Mesenteric fat pad (tissue), 1 donor: ENCODE measurements at places on chromosomes 5 and 9. TPM values are rescaled to one million over a fixed set of nuclear protein-coding genes. Genes with fewer than 3 reads are reported as not detected.

Gene ELOVL7
- total RNA-seq = 5.6 TPM

Gene BARX1
- not detected for total RNA-seq

Gene SV2C
- not detected for total RNA-seq

Gene BASP1
- 46.9 TPM for total RNA-seq

Gene LHX3
- not detected for total RNA-seq

GRCh38 chr5:50965654-50966375 is 299.4 kb downstream of the PARP8 start:
- no peak for DNase-seq

DNA sequence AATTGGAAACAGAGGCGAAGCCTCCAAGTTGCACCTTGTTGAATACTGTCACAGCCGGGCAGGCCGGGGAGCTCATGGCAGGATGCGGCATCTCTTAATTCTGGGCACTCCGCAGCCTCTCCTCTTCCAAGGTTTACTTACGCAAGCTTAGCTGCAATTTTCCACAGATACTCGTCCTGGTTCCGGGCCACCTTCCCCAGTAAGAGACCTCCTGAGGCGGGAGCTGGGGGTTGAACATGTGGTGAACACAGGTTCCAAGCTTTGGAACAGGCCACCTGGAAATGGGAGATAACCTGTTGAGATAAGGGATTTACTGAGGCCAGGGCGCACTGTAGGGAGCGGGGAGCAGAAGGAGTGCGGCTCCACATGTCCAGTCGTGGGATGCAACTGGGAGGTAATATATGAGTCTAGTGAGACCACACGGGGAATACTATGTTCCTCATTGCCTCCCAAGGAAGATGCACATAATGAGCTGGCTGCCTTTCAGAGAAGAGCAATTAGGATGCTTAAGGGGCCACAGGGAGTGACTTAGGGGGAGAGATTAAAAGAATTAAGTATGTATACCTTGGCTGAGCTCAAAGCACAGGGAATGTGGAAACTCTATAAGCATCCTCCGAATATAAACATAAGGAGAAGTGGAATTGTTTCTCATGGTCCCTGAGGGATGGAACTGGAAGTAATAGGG is 335.2 kb downstream of the CWC27 start:
- DNase-seq = no peak

GRCh38 chr5:145835848-145836239 is 702 bp upstream of the PRELID2 start:
- DNase-seq = no peak

- DNase-seq = no peak
These were observed 15.6 kb upstream of the CLK4 start for GRCh38 chr5:178642351-178642909.

GRCh38 chr5:102270036-102270435 is 26.0 kb downstream of the SLCO4C1 start:
- no peak for DNase-seq

- no peak for DNase-seq
These were observed 779 bp upstream of the CTNNA1 start for GRCh38 chr5:138752341-138752950.

- no peak for DNase-seq
These were observed 37.9 kb downstream of the GLRA1 start for GRCh38 chr5:151886546-151887275.

GRCh38 chr5:31317665-31318064 is 124.2 kb downstream of the CDH6 start:
- no peak for DNase-seq

GRCh38 chr5:33509036-33509435 is 68.3 kb downstream of the TARS1 start:
- no peak for DNase-seq
